ENCODE measurements at places on chromosomes 5 and 9.
A peak's percentile ranks its signal among the peaks of the same experiment; 100 is the strongest.

- DNase-seq: peak; percentile 25
Measured at GRCh38 chr9:128254855-128255759, 20.7 kb downstream of the GOLGA2 start.

DNA sequence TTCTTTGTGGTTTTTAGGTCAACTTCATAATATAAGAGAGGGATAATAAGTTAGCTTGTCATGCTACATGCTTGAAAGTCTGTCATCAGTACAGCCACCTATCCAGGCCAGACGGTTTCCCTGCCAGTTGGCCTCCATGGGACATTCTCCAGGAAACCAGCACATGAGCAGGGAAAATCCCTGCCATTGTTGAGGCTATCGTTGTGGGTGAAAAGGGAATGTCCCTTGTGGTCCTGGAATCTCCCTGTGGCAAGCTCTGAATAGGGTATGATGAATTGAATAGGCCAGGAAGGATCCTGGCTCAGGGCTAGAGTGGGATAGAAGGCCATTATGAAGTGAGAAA is 12.3 kb downstream of the F2RL1 start:
- no peak for DNase-seq

DNA sequence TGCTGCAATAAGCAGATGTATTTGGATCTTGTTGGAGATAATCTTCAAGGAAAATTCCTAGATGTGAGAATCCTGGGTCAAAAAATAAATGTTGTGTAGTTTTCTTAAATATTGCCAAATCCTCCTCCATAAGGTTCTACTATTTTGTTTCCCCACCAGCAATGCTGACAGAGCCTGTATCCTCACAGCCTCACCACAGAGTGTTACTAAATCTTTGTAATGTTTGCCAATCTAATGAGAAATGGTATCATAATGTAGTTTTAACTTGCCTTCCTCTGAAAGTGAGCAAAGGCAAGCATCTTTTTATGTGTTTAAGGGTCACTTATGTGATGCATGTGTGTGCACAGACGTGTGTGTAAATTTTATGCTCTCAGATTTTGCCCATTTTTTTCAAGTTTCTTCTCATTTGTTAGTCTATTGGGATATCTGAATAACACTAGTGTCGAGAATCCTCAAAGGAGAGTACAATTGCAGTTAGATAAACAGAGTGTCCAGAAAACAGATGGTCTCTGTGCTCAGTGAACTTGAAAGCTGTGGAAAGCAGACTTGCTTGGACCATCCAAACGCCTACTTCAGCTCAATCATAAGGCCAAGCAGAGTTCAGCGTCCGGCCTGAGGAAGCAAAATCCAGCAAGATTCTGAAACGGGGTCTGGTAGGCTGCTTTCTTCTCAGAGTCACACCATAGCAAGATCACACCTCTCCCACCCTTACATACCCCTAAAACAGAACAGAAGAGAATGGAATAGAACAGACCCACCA is 35.7 kb upstream of the UGT3A1 start:
- no peak for DNase-seq

- DNase-seq: no peak
Measured at GRCh38 chr5:89534331-89534730, 651.3 kb upstream of the MEF2C start.

- DNase-seq: no peak
Measured at GRCh38 chr5:176561259-176561658, 12.1 kb downstream of the CDHR2 start.

- DNase-seq: no peak
Measured at GRCh38 chr5:16681876-16682275, 65.1 kb upstream of the RETREG1 start.

- no peak for DNase-seq
Measured at GRCh38 chr5:60323596-60323995, 376.4 kb downstream of the DEPDC1B start.

- DNase-seq: no peak
Measured at GRCh38 chr9:108836781-108837180, 19.0 kb downstream of the ACTL7B start.

DNA sequence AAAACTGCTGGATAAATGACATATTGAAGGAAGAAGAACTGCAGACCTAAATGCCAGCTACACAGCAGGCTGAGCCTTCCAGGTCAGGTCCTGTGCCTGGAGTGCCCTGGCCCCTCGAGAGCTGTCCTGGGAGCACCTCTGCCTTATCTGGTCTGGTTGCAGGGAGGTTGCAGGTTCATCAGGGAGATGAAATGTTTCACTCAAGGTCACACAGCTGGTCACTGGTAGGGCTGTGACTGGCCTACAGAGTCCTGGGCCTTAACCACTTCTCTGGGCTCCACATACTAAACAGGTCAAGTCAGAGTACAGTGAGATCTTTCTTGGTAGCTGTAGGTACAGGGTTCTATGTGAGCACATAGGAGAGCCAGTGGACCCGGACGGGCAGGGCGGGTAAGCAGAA is 16.7 kb downstream of the GALNT10 start:
- DNase-seq: no peak

GRCh38 chr9:115006660-115007059 is 76.3 kb upstream of the TNFSF8 start:
- DNase-seq: no peak

GRCh38 chr9:8224381-8224801 is 424.8 kb upstream of the DMAC1 start:
- no peak for DNase-seq

DNA sequence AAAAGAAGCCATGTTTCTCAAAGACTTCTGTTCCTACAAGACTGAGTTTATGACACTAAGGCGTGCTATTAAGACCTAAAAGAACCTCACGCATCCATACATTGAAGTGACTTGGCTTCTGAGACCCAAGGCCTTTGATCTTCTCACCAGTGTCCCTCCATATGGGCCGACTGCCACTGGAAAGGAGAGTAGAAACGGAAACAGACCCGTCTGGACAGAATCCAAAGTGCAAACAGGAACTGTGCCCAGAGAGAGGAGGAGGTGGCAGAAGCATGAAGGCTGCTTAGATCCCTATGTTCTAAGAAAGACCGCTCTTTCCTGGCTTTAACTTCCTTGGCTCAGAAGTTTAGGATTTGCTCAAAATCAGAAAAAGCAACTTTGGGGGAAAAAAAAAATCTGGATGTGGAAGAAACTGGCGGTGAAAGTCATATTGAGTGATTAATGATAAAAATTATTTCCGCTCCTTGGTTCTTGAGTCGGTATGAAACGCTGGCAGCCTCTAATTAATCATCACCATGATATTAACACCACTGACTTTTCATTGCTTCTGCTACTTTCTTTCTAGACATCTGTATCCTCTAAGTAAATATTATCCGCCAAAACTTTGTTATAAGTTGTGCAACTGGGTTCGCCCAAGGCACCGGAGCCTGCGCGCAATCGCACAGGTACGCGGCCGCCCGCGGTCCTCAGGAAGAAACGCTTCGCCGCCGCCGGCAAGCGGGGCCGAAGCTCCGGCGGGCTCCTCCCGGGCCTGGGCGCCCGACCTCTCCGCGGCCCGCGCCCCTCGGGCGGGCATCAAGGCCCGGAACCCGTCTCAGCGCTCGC is 726 bp downstream of the DAP start:
- DNase-seq: no peak

DNA sequence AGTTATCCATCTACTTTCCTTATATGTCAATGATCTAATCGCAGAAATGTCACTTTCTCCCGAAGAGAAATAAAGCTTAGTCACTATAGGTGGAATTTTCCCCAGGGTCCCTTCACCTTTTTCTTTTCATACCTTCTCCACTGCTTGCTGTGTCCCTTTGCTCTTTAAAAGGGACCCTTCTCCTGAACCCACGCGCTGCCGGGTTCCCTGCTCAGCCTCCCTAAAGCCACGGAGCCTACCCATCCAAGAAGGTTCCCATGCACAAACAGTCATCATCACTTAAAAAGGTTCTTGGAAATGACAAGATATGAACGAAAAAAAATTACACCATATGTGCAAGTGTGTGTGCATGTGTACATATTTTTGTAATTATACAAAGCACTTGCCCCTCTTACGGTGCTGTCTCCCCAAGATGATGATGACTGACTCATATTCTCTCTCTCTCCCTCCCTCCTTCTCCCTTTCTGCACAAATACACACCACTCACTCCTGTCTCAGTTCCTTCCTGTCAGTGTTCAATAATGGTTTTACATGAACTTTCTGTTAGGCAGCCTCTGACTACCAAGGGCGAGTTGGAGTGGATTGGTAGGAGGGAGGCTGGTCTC is 1.5 kb upstream of the PTPRD start:
- DNase-seq: no peak

DNA sequence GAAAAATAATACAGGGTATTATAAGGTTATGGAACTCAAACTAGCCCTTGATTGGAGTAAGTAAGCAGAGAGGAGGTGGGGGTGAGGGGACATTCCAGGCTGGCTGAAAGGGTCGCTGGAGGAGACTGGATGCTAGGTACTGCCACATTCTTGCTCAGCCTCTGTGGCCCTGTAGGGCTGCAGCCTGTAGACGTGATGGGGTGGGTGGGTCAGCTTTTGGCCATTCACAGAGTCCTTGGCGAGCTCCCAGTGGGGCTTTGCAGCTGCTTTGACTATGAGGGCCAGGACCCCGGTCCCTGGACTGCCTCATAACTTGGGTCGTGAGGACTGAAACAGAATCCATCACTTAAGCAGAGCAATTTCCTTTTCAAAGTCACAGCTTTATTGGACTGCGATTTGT is 4.2 kb upstream of the GDNF start:
- no peak for DNase-seq

DNA sequence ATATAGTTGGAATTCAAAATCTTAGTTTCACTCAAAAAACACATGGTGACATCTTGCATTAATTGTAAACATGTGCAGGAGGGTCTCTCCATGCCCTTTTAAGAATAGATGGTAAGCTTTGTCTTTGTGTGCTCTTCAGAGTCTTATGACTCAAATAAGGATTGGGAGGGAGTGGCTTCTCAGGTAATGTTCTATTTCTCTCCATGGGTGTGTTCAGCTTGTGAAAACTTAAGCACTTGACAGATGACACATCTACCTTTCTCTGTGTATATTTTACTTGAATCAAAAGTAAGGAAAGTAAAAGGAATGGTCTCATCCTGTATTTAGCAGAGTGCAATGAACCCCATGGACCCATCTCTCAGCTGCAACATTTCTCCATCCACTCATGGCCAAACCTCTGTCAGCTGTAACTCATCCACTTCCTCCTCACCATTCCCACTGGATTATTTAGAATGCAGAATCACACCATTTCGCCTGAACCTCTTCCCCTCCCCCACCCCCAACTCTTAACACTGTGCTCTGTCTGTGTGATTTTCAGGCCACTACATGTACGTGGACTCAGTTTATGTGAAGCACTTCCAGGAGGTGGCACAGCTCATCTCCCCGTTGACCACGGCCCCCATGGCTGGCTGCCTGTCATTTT is 82.1 kb downstream of the MAMDC2 start:
- DNase-seq: no peak

- no peak for DNase-seq
Measured at GRCh38 chr5:161378701-161379100, 167.8 kb downstream of the GABRB2 start.

DNA sequence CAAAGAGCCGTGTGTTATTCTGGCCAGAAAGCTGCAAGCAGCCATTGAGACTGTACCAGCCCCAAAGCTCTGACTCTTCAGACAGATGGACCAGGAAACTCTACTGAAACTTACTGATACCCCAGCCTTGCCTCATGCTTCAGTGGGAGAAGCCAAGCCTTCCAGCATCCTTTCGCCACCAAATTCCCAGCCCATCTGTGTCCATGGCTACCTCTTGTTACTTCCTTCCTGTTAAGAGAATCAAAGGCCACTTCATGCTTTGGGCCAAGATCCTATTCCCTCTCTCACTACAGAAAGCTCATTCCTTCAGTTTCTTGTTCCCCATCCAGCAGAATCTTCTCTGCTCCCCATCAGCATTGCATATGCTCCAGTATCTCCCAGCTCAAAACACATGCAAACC is 46.9 kb upstream of the FREM1 start:
- DNase-seq: no peak
